ENCODE measurements at places on chromosomes 4 and X.

GRCh38 chrX:129748305-129748704, 9.5 kb downstream of the XPNPEP2 start:
- DNase-seq, result no peak

- DNase-seq, result no peak
Measured at GRCh38 chrX:122113376-122113775, 1066.0 kb downstream of the GLUD2 start.

DNA sequence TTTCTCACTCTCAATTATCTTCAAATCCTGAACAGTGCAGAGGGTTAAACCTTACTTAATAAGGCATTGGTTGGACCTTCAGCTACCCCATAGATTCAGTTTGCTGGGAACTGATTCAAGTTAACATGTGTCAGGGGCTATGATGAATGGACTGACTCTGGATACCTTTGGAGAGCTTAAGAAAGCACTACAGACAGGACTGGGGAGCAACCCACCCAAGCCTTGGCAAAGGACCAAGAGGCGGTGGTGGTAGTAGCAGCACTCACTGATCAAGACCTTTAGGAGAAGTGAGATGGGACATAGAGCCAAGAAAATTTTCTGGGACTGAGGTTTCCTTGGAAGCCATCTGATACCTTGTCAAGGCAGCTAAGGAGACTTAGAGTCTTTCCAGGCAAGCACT, 43.0 kb upstream of the TAPT1 start:
- DNase-seq, result no peak

DNA sequence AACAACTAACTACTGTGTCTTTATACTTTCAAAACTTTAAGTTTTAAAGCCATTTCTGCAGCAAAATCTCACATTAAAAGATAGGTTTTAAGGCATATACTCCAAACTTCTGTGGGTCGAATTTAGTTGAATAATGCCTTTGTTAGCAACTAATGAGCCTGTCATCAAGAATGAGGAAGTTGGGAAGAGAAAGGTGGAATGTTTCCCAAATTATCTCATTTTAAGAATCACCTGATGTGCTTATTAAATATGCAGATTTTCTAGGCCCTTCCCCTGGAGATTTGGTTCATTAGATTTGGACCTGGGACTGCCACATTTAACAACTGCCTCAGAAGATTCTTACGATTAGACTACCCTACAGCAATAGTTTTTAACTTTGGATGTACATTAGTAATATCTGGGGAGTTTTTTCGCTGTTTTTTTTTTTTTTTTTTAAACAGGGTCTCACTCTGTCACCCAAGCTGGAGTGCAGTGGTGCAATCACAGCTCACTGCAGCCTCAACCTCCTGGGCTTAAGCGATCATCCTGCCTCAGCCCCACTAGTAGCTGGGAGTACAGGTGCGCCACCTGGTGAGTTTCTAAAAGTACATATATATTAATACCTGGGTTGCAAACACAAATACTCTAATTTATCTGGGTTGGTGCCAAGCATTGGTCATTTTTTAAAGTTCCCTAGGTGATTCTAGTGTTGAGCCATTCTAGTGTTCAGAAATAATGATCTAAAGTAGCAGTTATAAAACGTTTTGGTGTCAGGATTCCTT, 16.1 kb upstream of the TASL start:
- no peak for DNase-seq

DNA sequence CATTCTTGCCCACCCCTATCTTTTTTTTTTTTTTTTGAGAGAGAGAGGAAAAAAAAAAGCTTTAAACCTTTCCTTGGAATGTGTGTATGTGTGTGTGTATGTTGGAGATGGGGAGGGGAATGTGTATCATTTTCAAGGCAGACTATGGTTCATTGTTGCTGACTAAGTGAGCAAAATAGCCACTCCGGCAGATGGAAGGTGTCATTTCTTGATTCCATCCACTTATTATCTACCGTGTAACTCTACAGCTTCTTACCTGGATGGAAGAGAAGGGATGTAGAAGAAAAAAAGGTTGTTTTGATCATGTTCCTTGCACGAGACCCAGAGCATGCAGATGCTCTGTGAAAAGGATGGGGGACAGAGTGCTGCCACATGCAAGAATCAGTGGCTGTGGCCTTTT, 5.9 kb upstream of the GK2 start:
- DNase-seq, result no peak

- no peak for DNase-seq
Measured at GRCh38 chrX:19954335-19955096, 36.3 kb downstream of the BCLAF3 start.

GRCh38 chrX:106935175-106935574, 15.0 kb downstream of the CLDN2 start:
- no peak for DNase-seq
